Activated CD4-positive, alpha-beta T cell treated with anti-CD3 and anti-CD28 coated beads for 36 hours (primary cell): ENCODE measurements at places on chromosomes 12 and 14. TPM values are rescaled to one million over a fixed set of nuclear protein-coding genes. Genes with fewer than 3 reads are reported as not detected.

DNA sequence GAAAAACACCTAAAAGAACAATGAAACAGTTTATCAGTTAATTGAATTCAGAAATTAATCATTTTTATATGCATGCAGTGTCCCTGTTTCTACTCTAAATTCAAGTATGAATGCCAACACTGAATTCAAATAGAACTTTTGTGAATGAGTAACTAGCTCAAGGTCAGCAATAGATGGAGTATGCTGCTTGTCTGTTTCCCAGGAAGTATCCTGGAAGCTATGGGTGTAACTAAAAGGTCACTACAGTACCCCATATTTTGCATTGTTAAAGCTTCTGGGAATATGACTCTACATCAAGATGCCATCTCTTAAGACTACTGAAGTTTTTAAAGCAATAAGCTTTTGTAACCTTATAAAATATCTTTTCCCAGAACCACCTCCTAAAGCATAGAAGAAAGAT is 681.4 kb upstream of the FBXO33 start:
- no peak for DNase-seq

DNA sequence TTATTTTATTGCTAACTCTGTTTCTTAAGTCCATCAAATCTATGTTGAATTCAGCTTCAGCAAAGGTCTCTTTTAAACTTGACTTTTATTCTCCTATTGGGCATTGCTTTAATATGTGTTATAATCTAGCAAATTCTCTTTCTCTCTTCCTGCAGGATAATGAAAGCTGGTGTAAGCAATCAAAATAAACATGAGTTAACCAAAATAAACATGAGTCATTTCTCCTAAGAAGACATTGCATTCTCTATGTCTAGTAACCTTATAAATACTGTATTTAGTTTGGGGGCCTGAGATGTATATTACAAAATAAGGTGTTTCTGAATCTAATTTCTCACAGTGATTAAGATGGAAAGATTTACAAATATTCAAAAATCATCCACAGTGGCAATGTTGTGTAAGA is 739.1 kb upstream of the ATXN7L3B start:
- no peak for DNase-seq

DNA sequence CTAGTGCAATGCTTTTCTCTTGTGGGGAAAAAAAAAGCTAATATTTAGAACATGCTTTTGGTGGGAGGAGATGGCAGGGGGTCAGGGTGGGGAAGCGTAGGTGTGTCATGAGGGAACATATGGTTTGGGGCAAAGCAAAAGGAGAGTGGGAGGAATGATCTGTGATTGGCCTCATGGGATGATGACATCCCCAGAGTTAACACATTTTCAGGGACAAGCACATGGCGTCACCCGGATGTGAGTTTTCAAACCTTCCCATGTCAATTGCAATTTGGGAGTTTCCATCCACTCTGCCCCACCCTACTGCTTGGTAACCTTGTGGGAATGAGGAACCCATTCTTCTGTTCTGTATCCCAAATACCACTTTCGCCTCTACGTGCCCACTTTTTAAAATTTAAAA is 164.2 kb downstream of the SSPN start:
- DNase-seq = no peak

Gene IL22
- 1.6 TPM for total RNA-seq

Gene CAPZA3
- not detected for total RNA-seq

Gene MYH6
- total RNA-seq = 0.14 TPM
